Activated CD4-positive, alpha-beta T cell treated with anti-CD3 and anti-CD28 coated beads, Interleukin-2, amount 50 U/mL, for 24 hours (primary cell): ENCODE measurements at places on chromosomes 16 and 17.

DNA sequence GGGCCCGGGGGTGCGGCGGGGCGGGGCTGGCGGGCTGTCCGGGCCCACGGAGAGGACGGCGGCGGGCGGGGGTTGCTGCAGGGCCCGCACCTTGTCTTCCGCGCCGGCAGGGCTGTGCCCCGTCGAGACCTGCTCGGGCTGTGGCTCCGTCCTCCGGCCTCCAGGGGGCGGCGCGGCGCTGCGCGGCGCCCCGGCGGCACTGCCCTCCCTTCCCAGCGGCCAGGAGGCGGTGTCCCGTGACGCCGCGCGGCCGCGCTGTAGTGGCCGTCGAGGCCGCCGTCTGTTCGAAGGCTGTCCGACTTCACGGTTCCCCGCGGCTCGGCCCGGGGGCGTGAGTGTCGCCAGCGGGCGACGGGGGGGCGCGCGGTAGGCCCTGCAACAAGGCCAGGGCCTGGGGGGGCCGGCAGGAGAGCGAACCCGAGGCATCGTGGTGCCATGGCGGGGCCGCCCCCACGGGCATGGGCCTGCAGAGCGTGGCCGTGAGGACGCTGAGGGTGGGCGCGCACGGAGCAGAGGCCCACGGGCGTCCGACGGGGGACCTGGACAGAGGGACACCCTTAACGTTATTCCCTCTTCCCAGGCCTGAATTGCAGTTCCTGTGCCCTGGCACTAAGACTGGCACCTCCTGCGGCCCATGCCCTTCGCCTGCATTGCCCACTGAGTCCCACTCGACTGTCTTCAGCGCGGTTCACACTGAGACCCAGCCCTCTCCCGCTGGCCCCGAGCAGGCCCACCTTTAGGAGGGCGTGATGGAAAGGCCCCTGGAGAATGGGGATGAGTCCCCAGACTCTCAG lies at the start of gene PLEKHG4:
Gene PLEKHG4, plus strand, starts transcription at position 237 of the 794 bp plus-strand sequence. Its CDS starts 513 bp downstream, at position 750.
- peak; percentile 69 for DNase-seq

- no peak for DNase-seq
These were observed 494.1 kb downstream of the CDH11 start for GRCh38 chr16:64627781-64628180.

DNA sequence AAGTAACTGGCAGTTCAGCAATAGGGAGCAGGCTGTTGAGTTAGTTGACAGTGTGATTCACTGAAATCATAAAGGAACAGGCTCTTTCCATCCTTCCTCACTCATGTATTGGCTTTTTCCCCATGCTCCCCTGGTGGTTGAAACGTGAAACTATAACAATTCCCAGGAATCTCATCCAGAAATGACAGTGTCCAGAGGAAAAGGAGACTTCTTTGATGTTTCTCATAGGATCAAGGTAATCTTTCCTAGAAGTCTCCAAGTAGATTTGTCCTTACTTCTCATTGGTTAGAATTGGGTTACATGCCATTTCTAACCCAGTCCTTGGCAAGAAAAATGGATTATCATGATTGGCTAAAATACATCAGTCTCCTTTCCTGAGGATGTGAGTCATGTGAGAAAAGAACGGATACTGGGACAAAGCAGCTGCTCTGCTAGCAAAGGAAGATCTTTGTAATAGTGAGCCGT lies 14.4 kb downstream of the TTC19 start:
- DNase-seq, result no peak

GRCh38 chr16:70646260-70647241 lies at the start of gene IL34:
Gene IL34, plus strand, starts transcription at chr16:70646559. Its CDS starts 389 bp downstream, at chr16:70646948.
- DNase-seq, result no peak

DNA sequence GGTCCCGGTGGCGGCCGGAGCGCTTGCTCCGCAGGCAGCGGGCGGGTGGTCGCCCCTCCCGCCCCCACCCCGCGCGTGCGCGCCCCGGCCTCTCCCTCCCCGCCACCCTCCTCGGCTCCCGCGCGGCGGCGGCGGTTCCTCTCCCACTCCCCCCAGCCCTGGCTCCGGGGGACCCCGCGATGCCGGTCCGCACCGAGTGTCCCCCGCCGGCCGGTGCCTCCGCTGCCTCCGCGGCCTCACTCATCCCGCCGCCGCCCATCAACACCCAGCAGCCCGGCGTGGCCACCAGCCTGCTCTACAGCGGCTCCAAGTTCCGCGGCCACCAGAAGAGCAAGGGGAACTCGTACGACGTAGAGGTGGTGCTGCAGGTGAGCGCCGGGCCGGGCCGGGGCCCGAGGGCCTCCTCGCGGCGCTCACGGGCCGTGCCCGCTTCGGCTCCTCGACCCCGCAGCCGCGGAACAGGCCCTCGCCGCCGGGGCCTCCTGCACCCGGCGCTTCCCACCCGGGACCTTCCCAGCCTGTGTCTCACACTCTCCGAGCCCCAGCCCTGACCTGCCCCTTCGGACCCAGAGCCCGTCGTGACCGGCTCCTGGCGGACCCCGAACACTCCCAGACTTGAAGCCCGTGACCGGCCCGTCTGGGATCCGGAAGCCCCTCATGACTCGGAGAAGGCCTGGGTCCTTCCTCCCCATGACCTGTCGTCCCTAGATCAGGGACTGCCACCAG lies 490 bp downstream of the GID4 start:
- no peak for DNase-seq

- no peak for DNase-seq
These were observed 36.0 kb upstream of the ICAM2 start for GRCh38 chr17:64056269-64057005.

- DNase-seq, result no peak
These were observed 33.9 kb downstream of the AHSP start for GRCh38 chr16:31561426-31562233.

GRCh38 chr16:81275064-81275532 lies 36.6 kb downstream of the BCO1 start:
- DNase-seq, result no peak

- no peak for DNase-seq
These were observed 10.6 kb downstream of the C16orf89 start for GRCh38 chr16:5054876-5055865.

DNA sequence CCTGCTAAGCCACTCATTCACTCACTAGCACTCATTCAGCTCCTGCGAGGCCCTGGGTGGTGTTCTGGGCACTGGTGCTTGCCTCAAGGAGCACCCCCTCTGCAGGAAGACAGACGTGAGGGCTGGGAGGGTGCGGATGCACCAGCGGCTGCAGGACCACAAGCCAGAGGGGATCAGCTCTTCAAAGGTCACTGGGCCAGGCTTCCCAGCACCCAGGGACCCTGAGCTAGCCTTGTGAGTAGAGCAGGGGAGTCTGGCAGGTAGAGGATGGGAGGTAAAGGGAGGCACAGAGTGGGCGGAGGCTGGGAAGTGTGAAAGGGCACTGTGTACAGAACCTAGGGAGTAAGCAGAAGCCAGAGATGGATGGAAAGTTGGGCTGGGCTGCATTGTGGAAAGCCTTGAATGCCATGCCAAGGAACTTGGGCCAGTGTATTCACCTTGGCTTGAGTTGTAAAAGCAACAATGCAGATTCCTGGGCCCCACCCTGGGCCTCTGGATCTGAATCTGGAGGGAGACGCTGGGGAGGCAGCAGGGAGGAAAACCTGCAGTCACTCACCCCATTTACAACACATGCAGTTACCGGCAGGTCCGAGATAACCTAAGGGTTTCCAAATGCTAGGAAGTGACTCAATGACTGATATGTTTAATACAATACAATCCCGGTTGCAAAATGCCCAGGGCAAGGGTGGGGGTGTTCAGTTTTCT lies 1.7 kb downstream of the IL4R start:
- DNase-seq, result peak; percentile 37

GRCh38 chr16:64705443-64705842 lies 416.4 kb downstream of the CDH11 start:
- no peak for DNase-seq

GRCh38 chr16:1942047-1942809 lies 771 bp downstream of the MSRB1 start:
- DNase-seq, result no peak

DNA sequence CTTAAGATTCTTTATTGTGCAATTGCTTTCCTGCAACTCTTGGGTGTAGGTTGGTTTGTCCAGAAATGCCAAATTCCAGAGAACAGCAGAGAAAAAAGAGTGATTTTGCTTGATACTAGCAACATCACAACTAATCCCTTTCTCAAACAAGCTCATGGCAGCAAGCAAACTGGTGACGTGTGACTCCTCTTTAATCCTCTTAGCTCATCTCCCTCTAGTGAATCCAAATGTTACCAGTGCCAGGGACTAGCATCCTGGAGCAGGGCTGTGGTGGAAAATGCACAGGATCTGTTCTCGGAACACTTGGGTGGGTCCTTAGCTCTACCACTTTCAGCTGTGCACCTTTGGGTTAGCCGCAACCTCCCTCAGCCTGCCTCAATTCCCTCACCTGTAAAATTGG lies 204.0 kb upstream of the CCL2 start:
- no peak for DNase-seq

GRCh38 chr17:3032258-3033247 lies 30.9 kb downstream of the OR1D5 start:
- DNase-seq, result no peak

GRCh38 chr16:53892155-53892554 lies 188.2 kb downstream of the FTO start:
- DNase-seq, result peak; percentile 34

- no peak for DNase-seq
These were observed 32.9 kb downstream of the SMYD4 start for GRCh38 chr17:1796800-1797199.

- DNase-seq, result no peak
These were observed 671.7 kb downstream of the CDH11 start for GRCh38 chr16:64450177-64450576.

GRCh38 chr17:50452630-50453300 lies 15.9 kb downstream of the CHAD start:
- no peak for DNase-seq

- no peak for DNase-seq
These were observed 53.9 kb upstream of the XYLT1 start for GRCh38 chr16:17524656-17525055.

GRCh38 chr16:80518436-80518835 lies 22.4 kb upstream of the DYNLRB2 start:
- DNase-seq, result no peak
